Calu3 (cell line): ENCODE measurements at places on chromosomes 4 and X. TPM values are rescaled to one million over a fixed set of nuclear protein-coding genes. Genes with fewer than 3 reads are reported as not detected.

Gene CPLX1
- total RNA-seq: 0.42 and 0.93 TPM in 2 replicates

Gene FAM53A
- total RNA-seq: 5.3 and 7.3 TPM in 2 replicates

Gene CSTF2
- 66.3 and 67.2 TPM in 2 replicates for total RNA-seq

Gene GATA1
- total RNA-seq: not detected in 2 replicates

GRCh38 chrX:136856050-136856449, 24.5 kb downstream of the RBMX start:
- no peak overlapping the region for H3K4me3 ChIP-seq
- H3K36me3 ChIP-seq: peaks cover 41% of the 10 kb centered on the region
- no peaks in the 10 kb centered on the region for H3K4me1 ChIP-seq

DNA sequence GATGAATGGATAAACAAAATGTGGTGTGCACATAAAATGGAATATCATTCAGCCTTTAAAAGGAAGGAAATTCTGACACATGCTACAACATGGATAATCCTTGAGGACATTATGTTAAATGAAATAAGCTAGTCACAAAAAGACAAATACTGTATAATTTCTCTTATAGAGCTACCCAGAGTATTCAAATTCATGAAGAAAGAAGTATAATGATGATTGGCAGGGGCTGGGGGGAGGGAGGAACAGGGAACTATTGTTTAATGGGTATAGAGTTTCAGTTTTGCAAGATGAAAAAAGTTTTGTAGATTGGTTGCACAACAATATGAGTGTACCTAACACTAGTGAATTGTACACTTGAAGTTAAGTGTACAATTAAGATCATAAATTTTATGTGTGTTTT, 153.9 kb upstream of the STK26 start:
- H3K4me1 ChIP-seq: no peaks in the 10 kb centered on the region
- no peak for DNase-seq
- H3K27ac ChIP-seq: no peak overlapping the region
- no peaks in the 10 kb centered on the region for H3K36me3 ChIP-seq
- no peak overlapping the region for H3K4me3 ChIP-seq
- no peaks in the 10 kb centered on the region for H3K27me3 ChIP-seq
